ENCODE measurements at places on chromosomes 6 and 20.

- peak; percentile 50 for ATAC-seq
Measured at GRCh38 chr6:92810913-92811312, 608.4 kb downstream of the EPHA7 start.

GRCh38 chr6:143885116-143885515, 20.8 kb downstream of the ZC2HC1B start:
- no peak for ATAC-seq

GRCh38 chr20:48615871-48616270, 211.9 kb downstream of the PREX1 start:
- no peak for ATAC-seq

DNA sequence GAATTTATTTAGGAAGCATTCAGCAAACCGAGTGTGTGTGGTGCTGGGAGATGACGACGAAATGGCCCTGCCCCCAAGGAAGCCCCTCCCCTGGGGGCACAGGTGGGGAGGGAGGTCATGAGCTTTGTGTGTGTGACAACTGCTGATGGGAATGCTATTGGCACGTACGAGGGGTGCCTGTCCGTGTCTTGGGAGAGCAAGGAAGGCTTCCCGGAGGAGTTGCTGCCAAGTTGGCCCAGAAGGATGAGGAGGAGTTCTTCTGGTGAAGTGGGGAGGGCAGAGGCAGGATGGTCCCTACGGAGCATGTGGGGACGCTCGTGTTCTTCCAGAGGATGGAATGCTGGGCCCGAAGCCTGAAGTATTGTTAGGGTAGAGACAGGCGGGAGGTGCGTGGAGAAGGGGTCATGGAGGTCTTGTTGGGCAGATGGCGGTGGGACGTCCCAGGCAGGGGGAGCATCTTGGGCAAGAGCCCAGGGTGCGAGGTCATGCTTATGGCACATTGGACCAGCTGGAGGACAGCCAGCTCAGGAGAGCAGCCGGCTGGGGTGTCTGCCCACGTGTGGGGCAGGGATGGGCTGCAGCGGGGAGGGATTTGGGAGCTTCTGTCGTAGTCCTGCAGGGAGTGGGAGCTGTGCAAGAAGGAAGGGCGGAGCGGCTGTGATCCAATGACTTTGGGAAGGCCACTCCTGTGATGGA, 46.1 kb downstream of the SYNJ2 start:
- no peak for ATAC-seq
